ENCODE measurements at places on chromosomes 3 and 15.

DNA sequence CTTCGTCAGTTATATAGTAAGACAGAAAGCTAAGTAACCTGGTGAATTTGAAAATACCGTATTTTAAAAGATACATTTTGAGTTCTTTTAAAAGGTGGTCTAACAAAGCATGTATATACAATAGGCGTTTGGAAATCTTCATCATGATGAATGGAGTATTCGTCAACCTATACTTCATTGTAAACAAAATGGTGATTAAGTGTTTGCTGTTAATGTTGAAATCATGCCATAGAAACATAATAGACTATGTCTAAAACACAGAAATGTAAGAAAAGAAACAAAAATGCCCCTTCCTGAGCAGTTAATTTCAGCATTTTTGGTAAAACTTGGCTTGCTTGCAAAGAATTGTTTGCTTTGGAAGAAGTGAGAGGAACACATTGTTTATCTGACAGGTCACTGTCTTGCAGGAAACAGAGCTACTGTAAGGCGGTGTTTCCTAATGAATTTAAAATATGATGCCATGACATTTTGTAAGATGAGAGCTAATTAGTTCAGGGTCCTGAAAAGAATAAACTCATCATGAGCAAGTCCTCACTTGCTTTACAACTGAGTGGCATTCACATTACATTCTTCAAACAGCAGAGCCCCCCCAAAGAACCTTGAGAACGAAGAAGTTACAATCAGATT lies 126.7 kb downstream of the SERPINI1 start:
- no peak for DNase-seq

DNA sequence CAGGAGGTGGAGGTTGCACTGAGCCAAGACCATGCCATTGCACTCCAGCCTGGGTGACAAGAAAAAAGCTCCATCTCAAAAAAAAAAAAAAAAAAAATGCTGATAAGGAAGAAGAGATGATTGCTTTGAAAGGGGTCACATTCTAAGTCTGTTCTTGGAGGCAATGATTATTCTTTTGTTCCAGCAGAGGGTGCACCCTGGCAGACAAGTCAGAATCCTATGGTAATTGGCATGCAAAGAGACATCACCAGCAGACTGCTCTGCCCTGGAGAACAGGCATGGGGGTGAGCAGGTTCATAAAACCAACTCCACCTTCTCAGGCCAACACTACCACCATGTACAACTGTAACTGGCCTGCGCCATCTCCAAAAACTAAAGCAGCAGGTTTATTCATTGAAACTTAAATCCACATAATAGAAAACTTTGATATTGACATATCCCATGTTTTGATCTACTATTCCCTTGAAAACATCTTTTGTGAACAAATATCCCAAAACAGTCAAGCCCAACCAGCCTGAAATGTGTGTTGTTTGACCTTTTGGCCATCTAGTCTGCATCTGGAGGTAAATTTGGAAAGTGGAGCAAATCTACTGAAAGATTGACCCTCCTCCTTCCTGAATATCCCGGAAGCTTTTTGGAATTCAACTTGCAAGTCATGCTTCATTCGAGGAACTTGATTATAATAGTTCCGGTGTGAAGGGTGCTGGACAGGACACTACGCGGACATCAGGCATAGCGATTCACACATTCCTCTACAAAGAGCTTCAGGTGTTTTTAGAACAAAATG lies 100.3 kb downstream of the MECOM start:
- no peak for DNase-seq

- DNase-seq: no peak
Observed at GRCh38 chr3:122538956-122539490, 24.3 kb upstream of the KPNA1 start.

GRCh38 chr3:151347432-151347831 lies 18.1 kb upstream of the P2RY13 start:
- DNase-seq: no peak

- DNase-seq: no peak
Observed at GRCh38 chr3:4506559-4507023, 13.4 kb downstream of the ITPR1 start.
